Hematopoietic multipotent progenitor cell treated with erythropoietin and hydrocortisone succinate and interleukin-3 and kit ligand, for 15 days (in vitro differentiated cells): ENCODE measurements at places on chromosomes 3 and 15.

DNA sequence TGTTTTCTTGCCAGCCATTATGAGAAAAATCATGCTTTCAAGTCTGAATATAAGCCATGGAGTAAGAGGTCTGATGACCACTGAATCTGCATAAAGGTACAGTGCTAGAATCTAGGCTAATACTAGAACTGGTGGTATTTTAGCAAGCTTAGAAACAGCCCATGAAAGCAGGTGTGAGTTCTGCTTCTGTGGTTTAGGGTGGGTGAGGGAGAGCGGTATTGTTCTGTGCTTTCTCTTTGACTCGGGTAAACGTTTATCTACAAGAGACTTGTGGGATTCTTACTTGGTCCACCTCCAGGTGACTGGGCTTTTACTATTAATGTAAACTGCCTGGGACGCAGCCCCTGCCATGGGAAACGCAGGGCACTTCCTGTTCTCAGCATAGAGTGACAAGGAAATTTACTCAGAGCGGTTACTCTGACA is 55.2 kb downstream of the PGPEP1L start:
- DNase-seq = no peak

- DNase-seq = no peak
Measured at GRCh38 chr3:110099711-110100110, 762.4 kb upstream of the DPPA4 start.

DNA sequence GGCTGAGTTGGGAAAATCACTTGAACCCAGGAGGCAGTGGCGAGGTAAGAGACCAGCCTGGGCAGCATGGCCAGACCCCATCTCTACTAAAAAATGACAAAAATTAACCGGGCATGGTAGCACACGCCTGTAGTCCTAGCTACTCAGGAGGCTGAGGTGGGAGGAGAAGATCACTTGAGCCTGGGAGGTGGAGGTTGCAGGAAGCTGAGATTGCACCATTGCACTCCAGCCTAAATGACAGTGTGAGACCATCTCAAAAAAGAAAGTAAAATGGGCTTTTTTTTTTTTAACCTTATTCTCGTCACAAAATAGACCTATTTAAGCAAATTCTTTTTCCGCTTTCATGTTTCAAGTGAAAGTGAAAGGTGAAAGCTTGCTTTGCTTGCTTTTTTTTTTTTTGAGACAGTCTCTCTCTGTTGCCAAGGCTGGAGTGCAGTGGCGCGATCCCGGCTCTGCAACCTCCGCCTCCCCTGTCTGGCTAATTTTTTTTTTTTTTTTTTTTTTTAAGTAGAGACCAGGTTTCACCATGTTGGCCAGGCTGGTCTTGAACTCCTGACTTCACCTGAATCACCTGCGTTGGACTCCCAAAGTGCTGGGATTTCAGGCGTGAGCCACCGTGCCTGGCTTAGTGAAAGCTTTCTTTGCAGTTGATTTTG is 3.6 kb downstream of the PDIA3 start:
- no peak for DNase-seq

DNA sequence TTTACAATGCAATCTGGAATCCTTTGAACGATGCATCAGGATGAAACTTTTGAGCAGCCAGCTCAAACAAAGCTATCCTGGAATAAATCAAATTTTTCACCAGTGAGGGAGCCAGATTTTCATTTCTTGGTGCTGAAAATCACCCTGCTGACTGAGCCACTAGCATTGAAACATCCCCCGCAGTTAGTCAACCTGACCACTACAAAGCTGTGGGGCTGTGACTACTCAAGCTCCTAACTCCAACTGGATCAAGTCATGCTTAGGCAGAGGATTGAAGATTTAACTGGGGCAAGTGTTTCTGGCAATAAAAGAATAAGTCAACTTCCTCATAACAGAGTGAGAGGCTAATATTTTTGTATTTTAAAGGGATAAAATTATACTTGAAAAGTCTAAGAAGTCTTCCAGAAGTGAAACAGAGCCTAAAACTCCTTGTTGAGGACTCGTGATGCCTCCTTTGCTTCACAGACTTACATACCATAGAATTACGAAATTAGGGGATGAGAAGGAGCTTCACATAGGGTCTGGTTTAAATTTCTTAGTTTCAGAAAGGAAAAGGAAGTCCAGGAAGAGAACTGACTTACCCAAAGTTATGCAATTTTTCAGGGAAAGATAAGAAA is 177.8 kb downstream of the SERPINI1 start:
- no peak for DNase-seq

- DNase-seq = peak; percentile 78
Measured at GRCh38 chr3:153026026-153026425, 136.0 kb upstream of the RAP2B start.

- no peak for DNase-seq
Measured at GRCh38 chr15:34434627-34435305, 2.8 kb downstream of the GOLGA8A start.

- DNase-seq = no peak
Measured at GRCh38 chr3:120678331-120678947, 3.6 kb downstream of the HGD start.

DNA sequence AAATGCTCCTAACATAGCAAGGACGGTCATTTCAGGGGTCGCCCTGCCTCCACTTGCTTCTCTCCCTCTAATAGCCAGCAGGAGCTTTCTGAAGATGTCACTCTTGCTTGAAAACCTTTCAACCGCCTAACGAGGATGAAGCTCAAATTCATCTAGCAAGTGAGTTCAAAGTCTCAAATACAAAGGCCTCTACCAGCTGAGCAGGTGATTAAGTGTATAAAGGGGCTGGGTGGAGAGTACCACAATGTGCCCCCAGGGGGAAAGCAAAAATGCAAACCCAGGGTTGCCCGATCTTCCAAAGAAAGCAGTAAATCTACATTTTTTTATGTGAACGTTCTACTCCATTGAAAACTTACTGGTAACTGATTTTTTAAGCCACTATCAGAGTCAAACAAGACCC is 50.4 kb upstream of the GRIP2 start:
- no peak for DNase-seq

DNA sequence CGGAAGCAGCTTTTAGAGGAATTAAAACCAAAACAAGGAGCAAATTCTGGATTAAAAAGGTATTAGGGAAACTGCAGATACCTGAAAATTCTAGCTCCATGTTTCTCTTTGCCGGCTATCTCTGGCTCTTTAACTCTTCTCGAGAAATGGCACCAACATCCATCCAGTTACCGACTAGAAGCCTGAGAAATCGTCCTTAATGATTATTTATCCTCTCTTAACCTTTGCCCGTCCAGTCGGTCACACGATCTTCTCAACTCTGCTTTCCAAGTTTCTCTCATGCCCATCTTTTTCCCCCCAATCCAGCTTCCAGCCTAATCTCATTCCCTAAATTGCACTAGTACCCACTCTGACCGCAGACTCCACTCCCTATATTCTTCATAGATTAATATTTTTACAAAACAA is 596 bp upstream of the SGO1 start:
- no peak for DNase-seq

DNA sequence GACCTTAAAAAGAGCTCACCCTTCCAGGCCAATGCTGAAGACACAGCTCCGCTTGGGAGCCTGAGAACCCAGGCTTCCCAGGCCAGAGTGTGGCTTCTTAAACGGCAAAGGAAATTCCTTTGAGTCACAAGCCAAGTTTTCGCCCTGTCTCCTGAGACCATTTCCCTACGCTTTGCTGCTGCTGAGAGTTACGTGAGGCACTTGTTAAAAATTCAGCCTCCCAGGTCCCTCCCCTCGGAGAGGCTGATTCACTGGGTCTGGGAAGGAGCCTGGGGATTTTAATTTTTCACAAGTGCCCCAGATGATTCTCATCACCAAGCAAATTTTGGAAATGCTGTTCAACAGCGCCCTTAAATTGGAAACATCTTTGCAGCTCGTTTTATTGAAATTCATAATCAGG is 25.5 kb downstream of the RLBP1 start:
- DNase-seq = no peak

DNA sequence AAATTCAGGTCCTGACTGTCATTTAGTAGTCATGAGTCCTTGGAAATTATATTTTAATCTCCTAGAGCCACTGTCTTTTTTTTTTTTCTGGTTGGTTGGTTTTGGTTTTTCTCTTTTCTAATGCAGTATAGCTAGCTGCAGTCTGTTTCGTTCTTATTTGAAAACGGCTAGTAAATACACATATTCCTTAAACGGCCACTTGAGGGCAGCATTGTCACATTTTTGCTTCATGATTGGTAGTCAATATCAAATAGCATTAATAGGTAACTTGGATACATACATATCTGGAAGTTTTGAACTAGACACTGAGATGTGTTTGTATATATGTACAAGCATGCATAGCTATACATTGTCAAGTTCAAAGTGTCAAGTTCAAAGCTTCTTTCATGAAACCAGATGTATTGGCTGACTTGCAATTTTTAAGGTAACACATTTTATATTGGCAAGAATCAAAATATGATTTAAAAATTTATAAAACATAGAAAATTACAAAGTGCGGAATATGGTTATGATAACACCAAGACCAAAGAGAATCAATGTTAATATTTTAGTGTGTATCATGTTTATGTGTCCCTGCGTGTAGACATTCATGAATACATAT is 22.5 kb downstream of the GABRA5 start:
- DNase-seq = peak; percentile 56

DNA sequence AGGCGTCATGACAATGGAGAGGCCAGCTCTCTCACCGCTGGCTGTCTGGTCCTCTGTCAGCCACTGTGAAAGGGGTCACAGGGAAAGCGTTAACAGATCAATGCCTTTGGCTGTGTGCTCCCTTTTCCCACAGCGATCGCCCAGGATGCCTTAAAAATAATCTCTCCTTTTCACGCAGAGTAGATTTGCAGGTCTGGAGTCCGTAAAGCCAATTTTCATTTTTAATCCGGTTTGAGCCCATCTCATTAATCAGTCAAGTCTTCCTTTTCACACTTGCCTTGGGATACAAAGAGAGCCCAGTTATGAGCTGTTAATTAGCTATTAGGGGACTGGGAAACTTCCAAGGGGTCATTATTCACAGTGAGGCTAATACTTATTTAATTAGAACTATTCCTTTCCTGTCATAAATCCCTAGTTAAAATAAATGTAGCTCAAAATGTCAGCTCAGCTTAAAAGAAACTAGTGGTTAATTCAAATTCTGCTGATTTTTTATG is 104.3 kb upstream of the RASGRP1 start:
- no peak for DNase-seq

- no peak for DNase-seq
Measured at GRCh38 chr15:93185796-93186195, 96.8 kb upstream of the RGMA start.

GRCh38 chr15:77436822-77437221 is 16.1 kb downstream of the HMG20A start:
- no peak for DNase-seq

DNA sequence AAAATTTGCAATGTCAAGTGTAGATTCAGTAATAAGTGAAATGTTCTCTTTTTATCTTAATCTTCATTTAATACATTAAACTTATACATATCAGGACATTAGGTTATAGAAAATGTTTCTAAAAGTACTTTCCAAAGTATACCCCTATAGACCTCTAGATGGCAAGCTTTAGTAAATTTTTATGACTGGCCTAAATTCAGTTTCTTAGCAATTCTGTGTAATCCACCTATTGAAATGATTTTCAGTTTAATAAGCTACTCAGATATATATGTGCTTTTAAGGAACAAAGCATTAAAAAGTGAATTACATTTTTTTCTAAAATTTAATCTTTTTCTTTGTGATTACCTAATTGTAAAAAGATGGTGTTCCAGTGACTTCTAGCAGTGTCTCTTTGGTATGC is 342.2 kb downstream of the GBE1 start:
- no peak for DNase-seq

- no peak for DNase-seq
Measured at GRCh38 chr3:42704136-42704841, 1.7 kb upstream of the HHATL start.

GRCh38 chr3:154552338-154552737 is 122.3 kb upstream of the GPR149 start:
- DNase-seq = no peak

DNA sequence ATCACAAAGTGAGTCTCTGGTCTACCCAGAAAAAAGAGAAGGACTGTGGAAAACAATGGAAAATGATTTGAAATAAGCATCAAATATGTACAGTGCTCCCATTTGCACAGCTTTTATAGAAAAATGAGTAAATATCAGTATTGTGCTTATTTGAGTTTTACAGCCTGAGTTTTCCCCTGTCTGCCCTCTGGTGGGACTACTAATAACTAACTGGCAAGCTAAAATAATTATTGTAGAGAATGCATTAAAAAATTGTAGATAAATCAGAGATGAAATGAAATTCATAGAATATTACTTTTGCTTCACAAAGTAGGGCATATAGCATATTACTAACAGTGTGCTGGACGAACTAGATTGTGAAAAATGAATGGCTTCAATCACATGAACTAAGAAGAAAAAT is 287.1 kb downstream of the NAALADL2 start:
- no peak for DNase-seq

DNA sequence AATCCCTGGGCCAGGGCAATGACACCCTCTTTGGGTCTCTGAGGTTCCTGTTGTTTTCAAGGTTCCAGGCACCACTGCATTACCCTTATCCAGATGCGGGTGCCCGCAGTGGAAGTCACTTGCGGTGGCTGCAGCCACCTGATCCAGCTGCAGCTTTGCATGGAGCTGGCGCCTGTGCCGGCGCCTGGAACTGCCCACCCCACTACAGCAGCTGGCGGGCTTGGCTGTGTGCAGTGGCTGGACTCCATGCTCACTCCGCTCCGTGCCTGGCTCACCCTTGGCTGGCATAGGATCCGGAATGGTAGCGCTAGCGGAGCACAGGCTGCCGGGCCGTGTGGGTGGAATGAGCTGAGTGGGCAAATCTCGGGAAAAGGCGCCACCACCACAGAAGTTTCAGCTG is 832.6 kb upstream of the CADM2 start:
- no peak for DNase-seq

DNA sequence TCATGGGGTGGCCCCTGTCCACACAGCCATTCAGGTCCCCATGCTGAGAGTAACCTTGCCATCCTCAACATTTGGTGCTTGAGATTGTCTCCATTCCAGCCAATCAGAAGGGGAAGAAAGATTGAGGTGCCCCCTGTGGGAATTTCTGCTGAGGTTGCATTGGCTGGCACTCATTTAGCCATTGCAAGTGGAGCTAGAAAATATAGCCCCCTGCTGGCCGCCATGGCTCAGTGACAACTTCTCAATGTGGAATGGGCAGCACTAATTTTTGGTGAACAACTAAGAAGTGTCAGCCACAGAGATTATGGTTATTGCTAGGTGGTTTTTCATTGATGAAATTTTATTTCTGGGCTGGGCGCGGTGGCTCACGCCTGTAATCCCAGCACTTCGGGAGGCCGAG is 22.0 kb downstream of the COL6A6 start:
- DNase-seq = peak; percentile 57

DNA sequence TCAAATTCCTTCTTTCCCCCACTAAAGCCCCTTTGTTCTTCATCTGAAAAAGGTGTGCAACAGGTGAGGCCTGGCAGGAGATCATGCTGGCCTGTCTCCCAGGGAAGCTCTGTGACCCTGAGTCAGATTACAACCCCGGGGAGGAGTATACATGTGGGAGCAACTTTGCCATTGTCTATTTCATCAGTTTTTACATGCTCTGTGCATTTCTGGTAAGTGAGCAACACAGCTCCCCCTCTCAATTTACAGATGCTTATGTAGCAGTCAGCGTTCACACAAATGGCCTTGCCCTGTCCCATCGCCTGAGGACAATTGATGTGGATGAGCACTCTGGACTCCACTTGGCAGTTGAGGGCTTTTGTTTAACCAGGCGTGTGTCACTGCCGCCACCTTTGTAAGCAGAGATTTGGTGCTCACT is 70.4 kb downstream of the CHDH start:
- no peak for DNase-seq

- no peak for DNase-seq
Measured at GRCh38 chr3:44970926-44971490, 5.0 kb downstream of the ZDHHC3 start.
